Sigmoid colon (tissue), 7 donors: ENCODE measurements at places on chromosomes 11 and 22. TPM values are rescaled to one million over a fixed set of nuclear protein-coding genes. Genes with fewer than 3 reads are reported as not detected.

DNA sequence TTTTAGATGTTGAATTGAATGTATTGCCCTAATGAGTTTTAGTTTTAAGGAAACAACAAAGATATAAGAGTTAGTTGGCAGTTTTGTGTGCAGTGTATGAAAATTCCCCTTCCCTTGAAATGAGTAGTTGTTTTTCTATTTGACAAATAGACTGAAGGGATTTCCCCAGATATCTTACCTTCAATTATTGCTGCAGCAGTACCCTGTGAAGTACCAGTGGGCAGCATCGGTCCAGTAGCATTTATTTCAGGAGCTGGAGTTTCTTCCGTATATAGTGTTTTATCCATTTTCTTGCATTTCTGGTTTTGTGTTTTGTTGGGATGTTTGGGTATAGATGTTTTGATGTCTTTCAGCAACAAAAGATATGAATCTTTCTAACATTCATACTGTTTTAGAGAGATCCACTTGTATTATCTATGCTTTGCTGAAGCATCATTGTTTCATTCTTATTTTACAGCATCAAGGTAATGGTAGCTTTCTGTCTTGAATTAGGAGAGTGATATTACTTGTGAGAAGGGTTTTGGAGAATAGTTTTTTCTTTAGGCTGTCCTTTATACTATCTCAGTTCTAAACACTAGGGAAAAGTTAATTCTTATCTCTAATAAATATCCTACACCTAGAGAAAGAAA lies 7.4 kb downstream of the KMT2A start:
- no peak overlapping the region for H3K27ac ChIP-seq
- H3K4me3 ChIP-seq = no peak overlapping the region
- peaks cover 64% of the 10 kb centered on the region for H3K4me1 ChIP-seq
- H3K27me3 ChIP-seq = no peaks in the 10 kb centered on the region
- no peak for DNase-seq
- no peaks in the 10 kb centered on the region for H3K36me3 ChIP-seq

DNA sequence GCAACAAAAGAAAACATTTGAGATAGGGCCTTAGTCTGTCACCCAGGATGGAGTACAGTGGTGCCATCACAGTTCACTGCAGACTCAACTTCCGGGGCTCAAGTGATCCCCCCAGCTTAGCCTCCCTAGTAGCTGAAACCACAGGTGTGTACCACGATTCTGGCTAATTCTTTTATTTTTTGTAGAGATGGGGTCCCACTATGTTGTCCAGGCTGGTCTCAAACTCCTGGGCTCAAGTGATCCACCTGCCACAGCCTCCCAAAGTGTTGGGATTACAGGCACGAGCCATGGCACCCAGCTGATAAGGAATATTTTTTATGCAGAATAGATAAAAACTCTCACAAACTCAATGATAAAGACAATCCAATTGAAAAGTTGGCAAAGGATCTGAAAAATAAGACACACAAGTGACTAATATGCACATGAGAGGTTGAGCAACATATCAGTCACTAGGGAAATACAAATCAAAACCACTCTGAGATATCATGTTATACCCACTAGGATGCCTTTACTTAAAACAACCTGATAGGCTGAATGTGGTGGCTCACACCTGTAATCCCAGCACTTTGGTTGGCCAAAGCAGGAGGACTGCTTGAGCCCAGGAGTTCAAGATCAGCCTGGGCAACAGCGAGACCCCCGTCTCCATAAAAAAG lies 33.9 kb upstream of the CLTCL1 start:
- H3K4me3 ChIP-seq = no peak overlapping the region
- no peak for DNase-seq
- H3K27ac ChIP-seq = no peak overlapping the region

DNA sequence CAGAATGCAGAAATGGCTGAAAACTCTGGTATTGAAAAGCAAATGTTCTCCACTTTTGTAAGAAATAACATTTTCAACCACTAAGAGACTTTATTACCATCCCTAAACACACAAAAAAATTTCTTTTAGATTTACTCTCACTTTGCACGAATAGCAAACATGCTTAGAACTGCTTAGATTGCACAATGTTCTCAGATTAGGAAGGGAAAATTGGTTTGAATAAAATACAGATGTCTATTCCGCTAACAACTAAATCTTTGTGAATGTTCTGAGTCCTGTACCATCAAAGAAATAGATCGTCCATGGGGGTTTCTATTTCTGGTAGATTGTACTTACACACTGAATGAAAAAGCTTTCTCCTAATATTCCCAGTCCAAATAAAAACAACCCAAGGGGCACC lies 40.1 kb downstream of the BDNF start:
- DNase-seq = no peak
- H3K4me3 ChIP-seq = no peak overlapping the region
- no peaks in the 10 kb centered on the region for H3K27me3 ChIP-seq
- no peak overlapping the region for H3K27ac ChIP-seq

- no peak overlapping the region for H3K4me3 ChIP-seq
- H3K27me3 ChIP-seq = no peaks in the 10 kb centered on the region
- peaks cover 17% of the 10 kb centered on the region for H3K36me3 ChIP-seq
- no peak overlapping the region for H3K27ac ChIP-seq
- H3K4me1 ChIP-seq = peaks cover 47% of the 10 kb centered on the region
- DNase-seq = no peak
These were observed 5.0 kb downstream of the CTSD start for GRCh38 chr11:1758611-1759150.

Gene OR52N2
- total RNA-seq = not detected

Gene GGTLC2
- total RNA-seq = not detected
